ENCODE measurements at places on chromosomes 4 and X.

DNA sequence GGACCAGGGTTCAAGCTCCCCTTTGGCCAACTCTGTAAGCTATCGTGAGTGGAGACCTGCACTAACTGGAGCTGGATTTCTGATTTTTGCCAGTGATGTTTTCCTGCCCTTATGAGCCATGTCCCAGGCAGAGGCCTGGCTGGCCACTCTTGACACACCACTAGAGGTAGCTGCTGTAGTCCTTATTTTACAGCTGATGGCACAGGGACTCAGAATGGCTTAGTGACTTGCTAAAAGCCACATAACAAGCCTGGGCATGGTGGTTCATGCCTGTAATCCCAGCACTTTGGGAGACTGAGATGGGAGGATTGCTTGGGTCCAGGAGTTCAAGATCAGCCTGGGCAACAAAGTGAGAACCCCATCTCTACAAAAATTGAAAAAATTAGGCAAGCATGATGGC lies 33.4 kb downstream of the CYTL1 start:
- no peak for DNase-seq

GRCh38 chr4:185357211-185357610 lies 38.5 kb downstream of the LRP2BP start:
- no peak for DNase-seq

- DNase-seq = no peak
Observed at GRCh38 chrX:38678821-38679220, 117.5 kb downstream of the TSPAN7 start.

DNA sequence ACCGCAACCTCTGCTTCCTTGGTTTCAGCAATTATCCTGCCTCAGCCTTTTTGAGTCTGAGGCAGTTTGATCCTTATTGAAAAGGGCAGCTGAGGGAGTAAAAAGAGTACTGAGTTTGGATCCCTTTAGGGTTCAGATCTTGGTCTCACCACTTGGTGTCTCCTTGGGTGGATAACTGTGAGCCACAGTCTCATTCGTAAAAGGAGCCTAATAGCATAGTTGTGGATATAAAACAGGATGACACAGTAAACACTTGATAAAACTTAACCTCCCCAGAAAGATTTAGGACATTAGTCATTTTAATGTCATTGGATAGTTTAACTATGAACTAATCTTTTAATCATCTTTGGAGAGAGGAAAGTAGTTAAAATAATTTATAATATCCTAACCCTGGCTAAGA lies 173.0 kb downstream of the ANK2 start:
- DNase-seq = no peak

- no peak for DNase-seq
Observed at GRCh38 chrX:149871940-149872339, 9.0 kb upstream of the MAGEA8 start.

DNA sequence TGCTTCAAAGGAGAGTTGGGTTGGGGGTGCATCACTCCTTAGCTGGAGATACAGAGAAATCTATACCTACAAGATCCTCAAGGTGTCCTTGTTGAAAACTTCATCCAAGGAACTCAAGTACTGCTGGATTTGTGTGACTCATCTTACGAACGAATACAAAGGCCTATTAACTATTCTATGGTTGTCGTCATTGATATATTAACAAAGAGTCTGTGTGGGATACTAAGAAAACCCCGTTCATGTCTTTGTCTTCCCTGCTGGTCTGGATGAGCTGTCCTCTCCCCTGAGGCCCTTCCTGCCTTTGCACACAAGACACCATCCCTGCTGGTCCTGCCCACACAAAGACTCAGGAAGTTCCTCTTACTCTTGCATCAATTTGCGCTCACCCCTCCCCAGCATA lies 54.9 kb upstream of the IRF2 start:
- no peak for DNase-seq

Measured in NCI-H1694 treated with DMSO at 0.1 percent for 48 hours (cell line).